ENCODE measurements at places on chromosomes 3 and 15. TPM values are rescaled to one million over a fixed set of nuclear protein-coding genes. Genes with fewer than 3 reads are reported as not detected.

DNA sequence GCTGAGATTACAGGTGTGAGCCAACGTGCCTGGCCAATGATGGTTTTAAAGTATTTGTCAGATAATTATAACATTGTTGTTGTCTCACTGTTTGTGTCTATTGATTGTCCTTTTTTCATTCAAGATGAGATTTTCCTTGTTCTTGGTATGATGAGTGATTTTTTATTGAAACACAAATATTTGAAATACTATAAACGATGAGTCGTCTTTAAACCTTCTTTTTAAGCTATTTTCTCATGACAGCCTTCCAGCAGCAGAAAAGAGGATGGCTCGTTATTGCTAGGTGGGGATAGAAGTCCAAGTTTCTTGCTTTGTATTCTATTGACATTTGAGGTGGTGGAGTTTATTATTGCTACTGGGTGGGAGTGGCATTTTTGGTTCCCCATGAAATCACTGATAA lies 61.7 kb upstream of the MDFIC2 start:
- DNase-seq, result no peak
- no peaks in the 10 kb centered on the region for H3K4me1 ChIP-seq
- H3K4me3 ChIP-seq, result no peak overlapping the region
- H3K36me3 ChIP-seq, result no peaks in the 10 kb centered on the region
- no peaks in the 10 kb centered on the region for H3K27me3 ChIP-seq

- no peak overlapping the region for H3K4me3 ChIP-seq
- H3K27me3 ChIP-seq, result peaks cover 3% of the 10 kb centered on the region
- H3K27ac ChIP-seq, result no peak overlapping the region
Observed at GRCh38 chr3:127735767-127736693, 63.3 kb downstream of the ABTB1 start.

DNA sequence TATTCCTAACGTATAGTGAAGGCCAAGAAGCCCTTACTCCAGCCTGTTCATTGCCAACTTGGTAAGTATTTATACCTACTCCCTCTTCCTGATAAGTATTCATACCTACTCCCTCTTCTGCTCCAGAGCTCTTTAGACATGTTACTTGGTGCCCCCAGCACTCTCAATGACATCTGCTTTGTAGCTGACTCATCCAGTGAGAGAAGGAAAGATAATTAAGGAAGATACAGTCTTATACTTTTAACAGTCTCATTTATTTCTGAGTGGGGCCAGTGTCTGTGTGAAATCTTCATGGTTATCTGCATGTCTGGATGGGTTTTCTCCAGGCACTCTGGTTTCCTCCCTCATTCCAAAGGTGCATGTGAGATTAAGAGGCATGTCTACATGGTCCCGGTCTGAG lies 698.7 kb downstream of the FHIT start:
- no peaks in the 10 kb centered on the region for H3K27me3 ChIP-seq
- no peak overlapping the region for H3K4me3 ChIP-seq
- no peak for DNase-seq
- no peaks in the 10 kb centered on the region for H3K36me3 ChIP-seq
- no peak overlapping the region for H3K27ac ChIP-seq

- H3K4me1 ChIP-seq, result no peaks in the 10 kb centered on the region
- H3K36me3 ChIP-seq, result no peaks in the 10 kb centered on the region
- no peak overlapping the region for H3K27ac ChIP-seq
- H3K4me3 ChIP-seq, result no peak overlapping the region
- DNase-seq, result no peak
- H3K27me3 ChIP-seq, result peaks cover 17% of the 10 kb centered on the region
Observed at GRCh38 chr3:124498891-124499290, 231.4 kb upstream of the UMPS start.

DNA sequence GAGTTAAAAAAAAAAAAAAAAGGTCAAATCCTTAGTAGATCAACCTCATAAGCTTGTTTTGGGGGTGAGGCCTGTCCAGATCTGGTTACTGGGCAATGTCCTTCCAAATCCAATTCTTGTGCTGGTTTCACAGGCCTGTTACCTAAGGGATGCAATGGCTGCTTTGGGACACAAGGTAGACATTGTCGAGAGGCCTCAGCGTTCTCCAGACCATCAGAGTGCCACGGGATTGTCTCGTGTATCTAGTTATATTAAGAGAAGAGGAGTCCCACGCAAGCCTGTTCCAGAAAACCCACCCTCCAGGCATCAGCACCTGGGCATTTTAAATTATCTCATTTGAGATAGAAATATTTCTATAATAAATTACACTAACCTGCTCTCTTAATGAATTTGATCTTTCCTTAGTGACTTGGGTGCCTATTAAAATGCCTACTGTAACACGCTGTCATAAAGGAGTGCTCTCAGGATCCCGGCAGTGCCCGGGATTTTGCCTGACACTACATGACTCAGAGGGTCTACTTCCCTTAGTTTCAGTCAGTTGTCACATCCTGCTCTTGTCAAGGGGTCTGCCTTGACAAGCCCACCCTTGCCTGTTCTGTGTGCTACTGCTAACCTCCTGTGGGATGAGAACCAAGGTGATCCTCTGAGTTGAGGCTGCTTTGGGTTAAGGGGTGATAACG lies 116.0 kb downstream of the LIPC start:
- no peaks in the 10 kb centered on the region for H3K36me3 ChIP-seq
- H3K27ac ChIP-seq, result no peak overlapping the region
- no peak overlapping the region for H3K4me3 ChIP-seq
- DNase-seq, result no peak

The LNP1 gene
- total RNA-seq, result 0.70 TPM

- H3K27ac ChIP-seq, result peak overlapping the region; percentile 94
- peaks cover 13% of the 10 kb centered on the region for H3K36me3 ChIP-seq
- H3K4me1 ChIP-seq, result peaks cover 75% of the 10 kb centered on the region
- peak overlapping the region; percentile 79 for H3K4me3 ChIP-seq
- H3K27me3 ChIP-seq, result no peaks in the 10 kb centered on the region
Observed at GRCh38 chr15:44729408-44730127, 6.8 kb upstream of the TRIM69 start.

- H3K36me3 ChIP-seq, result no peaks in the 10 kb centered on the region
- no peak overlapping the region for H3K4me3 ChIP-seq
- H3K4me1 ChIP-seq, result no peaks in the 10 kb centered on the region
Observed at GRCh38 chr3:182364723-182365650, 428.3 kb upstream of the ATP11B start.

The IFT122 gene
- 22.7 TPM for total RNA-seq

- DNase-seq, result no peak
- H3K4me3 ChIP-seq, result no peak overlapping the region
- H3K27me3 ChIP-seq, result no peaks in the 10 kb centered on the region
- H3K27ac ChIP-seq, result no peak overlapping the region
Observed at GRCh38 chr3:2153547-2153946, 54.9 kb downstream of the CNTN4 start.

- no peak overlapping the region for H3K4me3 ChIP-seq
- no peak for DNase-seq
- no peaks in the 10 kb centered on the region for H3K36me3 ChIP-seq
Observed at GRCh38 chr15:55703873-55704301, 39.1 kb downstream of the PRTG start.

GRCh38 chr3:117355566-117355965 lies 646.0 kb downstream of the TUSC7 start:
- no peaks in the 10 kb centered on the region for H3K36me3 ChIP-seq
- no peak overlapping the region for H3K27ac ChIP-seq
- no peaks in the 10 kb centered on the region for H3K4me1 ChIP-seq

GRCh38 chr15:27668471-27669220 lies 430.5 kb downstream of the OCA2 start:
- no peaks in the 10 kb centered on the region for H3K4me1 ChIP-seq
- H3K27me3 ChIP-seq, result no peaks in the 10 kb centered on the region
- DNase-seq, result no peak
- no peak overlapping the region for H3K27ac ChIP-seq
- H3K4me3 ChIP-seq, result no peak overlapping the region

DNA sequence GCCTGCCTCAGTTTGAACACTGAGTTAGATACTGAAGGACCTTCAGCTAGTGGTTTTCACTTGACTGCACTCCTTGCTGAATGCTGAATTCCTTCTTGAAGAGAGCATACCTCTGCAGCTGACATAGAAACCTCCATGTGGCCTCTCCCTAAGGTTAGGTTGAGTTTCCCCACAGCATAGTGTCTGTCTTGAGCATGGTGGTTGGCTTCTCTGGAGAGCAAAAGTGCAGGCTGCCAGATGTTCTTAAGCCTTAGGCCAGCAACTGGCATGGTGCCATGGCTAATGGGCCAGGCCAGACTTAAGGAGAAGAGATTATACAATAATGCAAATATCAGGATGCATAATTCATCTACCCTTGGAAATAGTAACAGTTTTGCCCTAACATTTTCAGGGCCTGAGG lies 545.6 kb upstream of the ZNF385D start:
- no peaks in the 10 kb centered on the region for H3K4me1 ChIP-seq
- no peak overlapping the region for H3K4me3 ChIP-seq
- no peak overlapping the region for H3K27ac ChIP-seq
- no peak for DNase-seq
- no peaks in the 10 kb centered on the region for H3K36me3 ChIP-seq

The PXK gene
- total RNA-seq, result 12.5 TPM

The SPATA12 gene
- not detected for total RNA-seq

GRCh38 chr3:152328841-152329240 lies 60.1 kb downstream of the MBNL1 start:
- H3K4me1 ChIP-seq, result peaks cover 30% of the 10 kb centered on the region
- no peak overlapping the region for H3K4me3 ChIP-seq
- H3K27me3 ChIP-seq, result no peaks in the 10 kb centered on the region
- H3K27ac ChIP-seq, result peak overlapping the region; percentile 21
- peaks cover 34% of the 10 kb centered on the region for H3K36me3 ChIP-seq
- no peak for DNase-seq

DNA sequence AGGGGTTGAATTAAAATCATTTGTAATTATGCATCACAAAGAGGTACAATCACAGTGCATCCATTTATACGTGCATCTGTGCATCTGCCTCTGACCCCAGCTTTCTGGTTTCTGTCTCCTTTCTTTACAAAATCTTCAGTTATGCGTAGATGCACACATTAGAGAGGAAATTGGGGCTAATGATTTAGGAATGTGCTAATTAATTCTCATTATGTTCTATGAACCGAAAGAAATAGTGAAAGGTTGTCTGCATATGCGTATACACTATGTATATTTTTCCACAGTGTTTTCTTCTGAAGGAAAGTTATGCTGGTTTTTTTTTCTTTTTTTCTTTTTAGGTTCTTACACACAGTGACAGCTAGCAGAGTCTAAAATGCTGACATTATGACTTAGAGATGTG lies 71.6 kb downstream of the SAMMSON start:
- H3K4me1 ChIP-seq, result no peaks in the 10 kb centered on the region
- H3K36me3 ChIP-seq, result no peaks in the 10 kb centered on the region
- H3K27ac ChIP-seq, result no peak overlapping the region
- H3K27me3 ChIP-seq, result peaks cover 26% of the 10 kb centered on the region
- H3K4me3 ChIP-seq, result no peak overlapping the region

DNA sequence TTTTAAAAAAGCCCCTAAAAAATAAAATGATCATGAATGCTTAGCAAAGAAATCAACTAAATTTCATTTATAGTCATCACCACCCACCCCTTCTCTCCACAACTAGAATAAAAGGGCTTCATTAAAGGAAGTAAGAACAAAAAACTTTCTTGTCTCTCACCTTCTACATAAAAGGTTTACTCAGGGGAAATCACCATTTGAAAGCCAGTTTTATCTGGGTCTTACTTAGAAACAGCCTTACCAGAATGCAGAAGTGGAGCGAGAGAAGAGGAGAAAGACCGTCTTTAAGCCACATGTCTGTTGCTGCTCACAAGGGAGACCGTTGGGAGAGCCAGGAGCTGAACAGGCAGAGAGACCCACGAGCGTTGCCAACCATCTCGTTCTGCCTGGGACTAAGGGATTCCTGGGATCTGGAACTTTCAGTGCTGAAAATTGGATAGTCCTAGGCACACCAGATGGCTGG lies 350.1 kb upstream of the PROK2 start:
- no peaks in the 10 kb centered on the region for H3K36me3 ChIP-seq
- DNase-seq, result no peak
- H3K4me3 ChIP-seq, result no peak overlapping the region
- H3K27ac ChIP-seq, result no peak overlapping the region
- peaks cover 4% of the 10 kb centered on the region for H3K4me1 ChIP-seq

DNA sequence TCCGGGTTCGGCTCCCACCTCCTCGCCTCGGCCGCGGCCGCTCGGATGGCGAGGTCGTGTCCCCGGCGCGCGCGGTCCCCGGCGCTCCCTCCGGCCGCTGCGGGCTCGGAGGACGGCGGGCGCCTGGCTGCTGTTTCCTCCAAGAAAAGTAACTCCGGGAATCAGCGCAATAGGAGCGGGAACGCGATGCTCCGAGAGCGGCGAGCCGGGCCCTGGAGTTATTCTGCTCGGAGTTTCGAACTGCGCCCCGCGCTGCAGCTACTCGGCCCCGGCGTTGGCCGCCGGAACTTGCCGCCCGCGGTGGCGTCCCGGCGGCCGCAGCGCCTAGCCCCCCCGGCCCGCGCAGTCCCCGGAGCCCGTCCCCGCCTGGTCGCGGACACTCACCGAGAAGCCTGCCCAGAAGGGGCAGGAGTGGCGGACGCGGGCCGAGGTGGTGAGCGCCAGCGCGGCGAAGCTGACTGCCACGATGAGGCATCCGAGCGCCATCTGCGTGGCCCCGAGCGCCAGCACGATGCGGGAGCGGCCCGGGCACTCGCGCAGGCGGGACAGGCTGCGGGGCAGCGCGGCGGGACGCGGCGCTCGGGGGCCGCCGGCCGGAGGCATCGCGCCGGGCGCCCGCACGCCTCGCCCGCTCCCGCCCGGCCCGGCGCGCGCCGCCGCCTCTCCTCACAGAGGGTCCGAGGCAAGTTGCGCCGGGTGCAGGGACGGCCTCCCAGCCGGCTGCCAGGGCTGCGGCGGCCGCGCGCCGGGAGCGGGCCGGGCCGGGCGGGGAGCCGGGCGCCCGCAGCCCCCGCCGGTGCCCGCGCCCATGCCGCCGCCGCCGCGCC lies 251.9 kb downstream of the TJP1 start:
- H3K27me3 ChIP-seq, result peaks cover 61% of the 10 kb centered on the region
- no peak overlapping the region for H3K27ac ChIP-seq
- no peak for DNase-seq
- H3K4me1 ChIP-seq, result peaks cover 2% of the 10 kb centered on the region
- no peaks in the 10 kb centered on the region for H3K36me3 ChIP-seq

GRCh38 chr3:54822206-54822605 lies 105.7 kb downstream of the LRTM1 start:
- no peak overlapping the region for H3K4me3 ChIP-seq
- no peak for DNase-seq
- no peaks in the 10 kb centered on the region for H3K4me1 ChIP-seq
- no peak overlapping the region for H3K27ac ChIP-seq

- no peak overlapping the region for H3K4me3 ChIP-seq
- H3K36me3 ChIP-seq, result no peaks in the 10 kb centered on the region
- DNase-seq, result no peak
- no peaks in the 10 kb centered on the region for H3K27me3 ChIP-seq
- H3K27ac ChIP-seq, result no peak overlapping the region
- no peaks in the 10 kb centered on the region for H3K4me1 ChIP-seq
Observed at GRCh38 chr3:194713299-194714136, 27.8 kb downstream of the FAM43A start.

The SLC4A7 gene
- 37.0 TPM for total RNA-seq

DNA sequence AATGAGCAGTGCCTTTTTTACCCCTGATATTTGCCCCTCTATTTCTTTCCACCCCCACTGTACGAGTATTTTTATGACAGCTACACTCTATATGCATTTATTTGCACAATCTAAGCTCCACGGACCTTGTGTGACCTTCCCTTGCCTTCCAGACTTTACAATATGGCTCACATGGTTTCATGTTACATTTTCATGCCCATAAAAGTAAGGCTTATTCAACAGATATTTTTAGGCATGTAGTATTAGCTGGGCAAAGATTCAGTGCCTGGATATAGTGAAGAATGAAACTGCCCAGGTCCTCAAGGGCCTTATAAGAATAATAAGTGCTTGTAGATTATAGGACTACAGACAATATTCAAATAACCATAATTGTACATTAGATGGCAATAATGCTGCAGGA lies 481.9 kb upstream of the CNTN4 start:
- no peaks in the 10 kb centered on the region for H3K36me3 ChIP-seq
- no peak overlapping the region for H3K4me3 ChIP-seq
- H3K27me3 ChIP-seq, result no peaks in the 10 kb centered on the region
- no peaks in the 10 kb centered on the region for H3K4me1 ChIP-seq
- H3K27ac ChIP-seq, result no peak overlapping the region

All from CD4-positive, alpha-beta T cell (primary cell).